NCI-H524 (cell line): ENCODE measurements at places on chromosomes 3 and 15.

DNA sequence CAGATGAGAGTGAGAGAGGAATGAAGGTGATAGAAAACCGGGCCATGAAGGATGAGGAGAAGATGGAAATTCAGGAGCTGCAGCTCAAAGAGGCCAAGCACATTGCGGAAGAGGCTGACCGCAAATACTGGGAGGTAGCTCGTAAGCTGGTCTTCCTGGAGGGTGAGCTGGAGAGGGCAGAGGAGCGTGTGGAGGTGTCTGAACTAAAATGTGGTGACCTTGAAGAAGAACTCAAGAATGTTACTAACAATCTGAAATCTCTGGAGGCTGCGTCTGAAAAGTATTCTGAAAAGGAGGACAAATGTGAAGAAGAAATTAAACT is 88.9 kb downstream of the EOMES start:
- no peak for DNase-seq

GRCh38 chr3:143200001-143200924 is 80.7 kb downstream of the CHST2 start:
- no peak for DNase-seq

DNA sequence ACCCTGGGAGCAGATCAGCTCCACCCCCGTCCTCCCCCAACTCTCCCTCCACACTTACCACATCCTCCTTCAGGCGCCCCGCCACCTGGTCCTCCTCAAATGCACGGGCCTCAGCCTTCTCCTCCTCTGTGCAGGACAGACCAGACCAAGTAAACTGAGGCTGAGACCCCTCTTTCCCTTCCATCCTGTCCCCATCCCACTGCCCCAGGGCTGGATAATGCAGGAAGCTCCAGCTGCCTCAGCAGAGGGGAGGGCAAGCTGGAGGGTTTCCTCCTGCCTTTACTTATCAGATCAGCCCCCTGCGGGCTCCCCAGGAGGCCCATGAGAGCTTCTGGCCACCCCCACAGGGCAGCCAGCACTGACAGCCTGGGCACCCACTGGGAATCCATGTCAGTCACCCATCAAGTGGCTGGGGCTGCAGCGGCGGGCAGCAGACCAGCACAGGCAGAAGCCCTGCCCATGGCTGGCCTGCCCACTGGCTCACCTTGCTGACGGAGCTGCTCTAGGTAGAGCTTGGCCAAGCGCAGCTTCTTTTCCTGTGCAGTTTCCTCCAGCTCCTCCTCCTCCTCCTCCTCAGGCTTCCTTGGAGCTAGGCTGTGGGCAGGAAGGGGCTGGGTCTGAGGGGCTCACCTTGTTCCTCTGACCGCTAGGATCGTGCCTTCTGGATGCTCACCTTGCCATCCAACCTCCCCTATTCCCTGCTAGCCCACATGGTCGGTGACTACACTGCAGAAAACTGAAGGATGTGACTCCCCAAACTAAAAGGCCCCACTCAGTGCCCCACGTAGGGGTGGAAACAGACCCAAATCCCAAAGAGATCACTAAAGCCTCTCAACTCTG is 3.9 kb downstream of the RRP9 start:
- DNase-seq, result no peak

DNA sequence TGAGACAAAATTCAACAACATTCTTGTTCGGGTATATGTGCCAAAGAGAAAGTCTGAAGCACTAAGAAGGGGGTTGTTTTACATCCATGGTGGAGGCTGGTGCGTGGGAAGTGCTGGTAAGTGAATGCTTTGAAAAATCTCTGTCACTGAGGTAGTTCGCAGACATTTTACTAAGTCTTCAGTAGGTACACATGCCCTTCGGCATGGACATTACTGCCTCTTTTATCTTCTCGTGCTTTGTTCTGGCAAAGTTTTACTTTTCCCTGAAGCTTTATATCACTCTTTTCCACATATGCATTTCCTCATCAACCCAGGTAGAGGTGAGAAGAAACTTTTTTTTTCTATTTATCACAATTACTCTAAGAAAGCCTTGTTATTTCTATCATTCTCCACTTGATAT is 3.6 kb downstream of the AADAC start:
- DNase-seq, result no peak

GRCh38 chr15:65370885-65371284 is 6.9 kb downstream of the IGDCC3 start:
- no peak for DNase-seq

DNA sequence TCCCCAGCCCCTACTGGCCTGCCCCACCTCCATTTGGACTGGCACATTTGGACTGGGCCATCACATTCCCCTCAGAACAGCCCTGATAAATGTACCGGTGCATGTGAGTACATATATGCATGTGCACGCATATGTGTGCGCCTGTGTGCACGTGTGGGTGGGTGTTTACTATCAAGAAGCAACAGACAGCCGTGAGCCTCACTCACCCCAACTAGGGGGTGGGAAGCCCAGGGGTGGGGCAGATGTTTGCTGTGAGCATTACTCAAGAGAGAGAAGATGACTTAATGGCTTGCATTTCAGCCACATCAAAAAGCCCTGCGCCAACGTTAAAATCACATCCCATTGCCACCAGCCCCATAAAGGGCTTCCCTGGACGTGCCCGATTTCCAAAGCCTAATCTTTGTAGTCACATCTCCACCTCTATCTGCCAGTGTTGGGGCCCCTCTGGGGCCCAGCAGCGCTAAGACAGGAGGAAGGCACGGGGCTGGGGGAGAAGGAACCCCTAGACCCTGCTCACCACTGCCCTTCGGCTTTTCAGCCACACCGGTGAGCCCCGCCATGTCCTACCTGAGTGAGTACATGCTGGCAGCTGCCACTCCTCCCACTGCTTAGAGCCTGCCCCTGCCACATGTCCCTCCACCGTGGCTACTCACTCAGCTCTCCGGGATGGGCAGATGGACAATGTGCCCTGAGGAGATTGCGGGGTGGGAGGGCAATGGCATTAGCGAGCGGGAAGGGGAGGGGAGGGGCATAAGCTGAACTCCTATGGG is 10.9 kb downstream of the ITIH3 start:
- peak; percentile 62 for DNase-seq

DNA sequence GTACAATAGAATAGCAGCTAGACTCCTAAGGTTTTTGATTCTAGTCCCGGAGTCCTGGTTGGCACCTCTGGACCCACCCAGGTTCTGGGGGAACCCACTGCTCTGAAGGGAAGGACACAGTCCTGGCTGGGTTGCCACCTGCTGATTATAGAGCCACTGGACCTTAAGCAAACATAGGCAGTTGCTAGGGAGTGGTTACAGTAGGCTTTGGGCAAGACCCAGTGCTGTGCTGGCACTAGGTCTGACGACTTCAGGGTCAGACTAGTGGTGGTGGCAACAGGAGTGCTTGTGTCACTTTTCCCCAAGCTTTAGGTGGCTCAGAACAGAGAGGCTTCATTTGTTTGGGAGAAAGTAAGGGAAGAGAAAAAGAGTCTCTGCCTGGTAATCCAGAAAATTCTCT is 109.8 kb upstream of the C3orf80 start:
- DNase-seq, result no peak

DNA sequence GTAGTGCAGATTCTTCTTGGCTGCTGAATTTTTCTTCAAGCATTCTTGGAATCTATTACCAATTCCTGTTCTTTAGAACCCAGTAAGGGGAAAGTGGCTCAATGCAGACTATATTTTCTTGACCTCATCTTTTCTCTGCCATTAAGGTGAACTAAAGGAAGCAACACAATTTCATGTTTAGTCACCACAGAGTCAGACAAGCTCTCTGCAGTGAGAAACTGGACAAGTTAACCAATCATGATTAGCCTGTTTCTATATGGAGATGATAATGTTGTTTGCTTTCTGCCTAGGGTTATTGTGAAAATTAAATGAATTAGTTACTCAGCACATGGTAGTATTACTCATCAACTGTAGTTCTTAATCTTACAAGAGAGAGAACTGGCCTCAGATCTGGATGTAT is 1075.1 kb downstream of the AGBL1 start:
- DNase-seq, result no peak

- peak; percentile 22 for DNase-seq
Measured at GRCh38 chr3:19149368-19149767, 1.1 kb downstream of the KCNH8 start.
